ENCODE measurements at places on chromosomes 12 and 14.

GRCh38 chr14:90567991-90568390 lies 171.2 kb downstream of the CALM1 start:
- no peak for DNase-seq

DNA sequence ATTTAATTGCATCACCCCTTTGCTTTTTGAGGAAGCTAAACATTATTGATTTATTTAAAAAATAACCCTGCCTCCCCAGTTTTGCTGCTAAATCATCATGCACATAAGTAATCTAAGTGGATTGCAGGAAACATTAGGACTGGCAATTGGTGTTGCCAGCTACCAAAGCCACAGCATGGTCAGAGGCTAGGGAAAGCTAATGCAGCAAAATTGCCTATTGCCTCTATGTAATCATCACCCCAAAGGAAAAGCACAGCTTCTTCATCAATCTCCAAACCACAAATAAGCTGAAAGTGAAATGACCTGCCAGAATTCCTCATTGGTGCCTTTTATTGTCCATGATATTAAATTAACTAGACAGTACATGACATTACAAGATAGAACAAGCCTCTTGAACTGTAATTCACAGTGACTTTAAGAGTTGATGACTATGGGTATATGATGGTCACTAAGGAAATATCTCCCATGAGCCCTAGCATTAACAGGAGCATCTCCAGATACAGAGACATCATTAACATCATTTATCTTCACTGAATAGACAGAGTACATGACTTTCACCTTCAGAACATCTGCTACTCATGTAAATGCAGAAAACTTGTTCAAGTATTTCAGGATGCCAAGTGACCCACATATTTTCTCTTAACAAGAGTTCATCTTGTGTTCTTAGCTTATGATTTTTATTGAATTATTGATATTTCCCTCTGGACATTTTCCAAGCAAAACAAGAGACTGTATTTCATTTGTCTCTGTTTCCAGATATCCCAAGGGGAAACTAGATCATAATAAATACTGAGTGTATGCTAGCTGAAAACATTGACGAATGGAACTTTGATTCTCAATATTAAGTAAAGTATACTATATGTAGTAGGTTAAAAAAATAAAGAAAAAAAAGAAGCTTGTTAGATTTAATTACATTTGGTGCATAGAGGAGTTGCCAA lies 29.4 kb downstream of the PTPRR start:
- DNase-seq = no peak

GRCh38 chr12:124236625-124237031 lies 58.3 kb upstream of the RFLNA start:
- no peak for DNase-seq

DNA sequence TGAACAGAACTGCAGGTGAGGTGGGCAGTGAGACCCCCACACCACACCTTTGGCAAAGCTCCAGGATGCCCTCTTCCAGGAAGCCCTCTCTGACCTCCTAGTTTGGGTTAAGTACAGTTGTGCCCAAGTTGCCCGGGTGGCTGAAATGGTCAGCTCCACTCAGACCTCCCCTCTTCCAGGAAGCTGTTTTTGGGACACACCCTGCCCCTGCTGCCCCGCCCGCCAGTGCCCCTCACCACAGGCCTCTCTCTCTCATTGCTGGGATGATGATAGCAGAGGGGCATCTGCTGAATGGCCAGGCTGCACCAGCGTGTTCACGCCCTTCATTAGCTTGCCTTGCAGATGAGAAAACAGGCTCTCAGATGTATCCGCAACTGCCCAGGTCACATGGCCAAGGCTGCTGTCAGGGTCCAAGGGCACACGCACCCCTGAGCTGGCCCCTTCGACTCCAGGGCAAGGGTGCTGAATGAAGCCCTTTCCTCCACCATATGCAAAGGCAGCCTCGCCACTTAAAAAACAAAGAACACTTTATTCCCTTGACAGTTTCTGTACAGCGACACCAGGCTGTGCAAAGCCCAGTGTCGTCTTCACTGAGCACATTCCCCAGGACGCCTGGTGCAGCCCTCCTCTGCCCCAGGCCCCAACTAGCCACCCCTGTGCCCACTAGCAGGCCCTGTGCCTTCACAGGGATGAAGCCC lies 15.5 kb downstream of the SLC25A29 start:
- no peak for DNase-seq

DNA sequence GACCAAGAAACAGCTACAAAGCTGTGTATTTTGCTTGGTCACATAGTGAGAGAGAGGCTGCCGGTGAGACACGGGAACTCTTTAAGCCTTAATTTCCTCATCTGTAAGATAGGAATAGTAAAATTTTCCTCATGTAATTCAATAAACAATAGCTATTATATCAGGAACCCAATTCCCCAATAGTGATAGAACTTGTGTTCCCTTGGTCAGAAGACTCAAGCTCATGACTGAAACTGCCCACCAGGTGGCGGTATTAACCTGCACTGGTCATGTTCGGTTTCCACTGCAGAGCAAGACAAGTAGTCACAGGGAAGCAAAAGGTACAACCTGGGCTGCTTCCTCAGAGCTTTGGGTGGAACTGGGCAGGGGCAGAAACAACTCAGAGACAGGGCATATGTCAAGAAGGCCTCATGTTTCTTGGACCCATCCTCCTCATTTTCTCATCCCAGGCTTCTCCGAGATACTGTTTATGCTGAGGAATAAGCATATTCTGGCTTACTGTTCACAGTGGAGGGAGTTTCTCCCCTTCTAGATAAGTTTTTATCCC lies 4.2 kb upstream of the AJUBA start:
- peak; percentile 62 for DNase-seq

DNA sequence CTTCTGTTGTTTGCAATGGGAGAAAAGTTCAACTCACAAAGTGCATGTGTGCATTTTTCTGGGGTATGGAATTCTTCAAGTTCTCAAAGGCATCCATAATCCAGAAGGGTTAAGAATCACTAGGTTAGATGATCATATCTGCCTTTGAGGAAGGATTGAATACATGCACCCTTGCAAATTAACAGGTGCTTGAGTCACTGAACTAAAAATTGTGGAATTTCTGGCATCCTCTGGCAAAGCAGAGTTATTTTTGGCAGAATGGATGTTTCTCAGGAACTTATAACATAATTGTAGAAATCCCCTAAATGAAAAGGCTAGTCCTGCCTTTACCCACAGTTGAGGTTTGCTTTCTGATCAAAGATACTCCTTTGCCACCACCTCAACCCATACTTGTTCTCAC lies 136.5 kb upstream of the DYRK2 start:
- DNase-seq = no peak

DNA sequence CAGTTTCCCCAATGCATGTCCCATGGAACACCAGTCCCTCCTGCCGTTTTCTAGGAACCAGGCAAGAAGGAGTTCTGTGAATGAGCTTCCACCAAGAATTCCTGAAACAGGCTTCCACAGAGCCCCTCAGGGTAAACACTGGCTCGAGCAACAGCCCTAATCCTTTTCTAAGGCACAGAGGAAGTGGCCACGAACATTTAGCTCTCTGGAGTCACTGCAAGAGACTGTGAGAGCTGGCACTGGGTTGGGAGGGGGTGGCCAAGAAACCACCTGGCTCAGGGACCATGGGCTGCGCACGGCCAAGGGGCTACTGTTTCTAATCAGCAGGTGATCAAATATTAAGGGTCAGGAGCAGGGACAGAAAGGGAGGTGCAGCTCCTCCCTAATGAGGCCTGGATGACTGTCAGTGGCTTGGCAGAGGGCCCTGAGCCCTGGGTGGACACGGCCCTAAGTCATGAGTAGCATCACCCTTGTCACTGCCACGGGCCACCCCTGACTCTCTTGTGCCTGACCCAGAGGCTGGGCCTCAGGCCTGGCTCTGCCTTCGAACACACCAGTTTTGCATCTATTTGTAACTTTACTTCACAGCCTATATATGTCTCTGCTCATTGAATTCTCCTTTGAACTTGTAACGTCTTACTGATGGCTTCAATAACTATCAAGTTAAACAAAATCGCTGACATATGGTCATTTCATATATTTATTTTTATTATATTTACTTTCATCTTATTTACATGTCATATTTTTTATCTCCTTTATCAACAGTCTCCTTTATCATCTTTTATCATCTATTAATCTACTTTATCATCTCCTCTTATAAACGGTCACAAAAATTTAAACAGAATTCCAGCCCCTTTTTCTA lies 154.0 kb downstream of the DICER1 start:
- no peak for DNase-seq

GRCh38 chr12:5184186-5184585 lies 140.5 kb downstream of the KCNA5 start:
- DNase-seq = no peak

DNA sequence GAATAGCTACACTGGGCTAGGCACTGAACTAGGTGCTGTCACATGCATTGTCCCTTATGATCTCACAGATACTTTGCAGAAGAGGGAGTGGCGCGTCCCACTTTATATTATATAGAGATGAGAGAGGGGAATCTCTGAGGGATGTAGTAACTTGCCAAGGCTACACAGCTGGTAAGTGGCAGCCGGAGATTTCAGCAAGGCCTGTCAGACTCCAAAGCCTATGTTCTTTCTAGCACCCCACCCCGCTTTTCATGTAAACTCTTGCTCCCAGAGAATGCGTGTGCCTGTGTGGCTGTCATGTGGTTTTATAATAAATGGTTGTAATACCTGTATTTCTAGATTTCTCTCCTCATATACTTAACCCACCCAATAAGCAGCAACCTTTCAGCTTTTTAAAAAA lies 39.1 kb downstream of the WDR20 start:
- no peak for DNase-seq

DNA sequence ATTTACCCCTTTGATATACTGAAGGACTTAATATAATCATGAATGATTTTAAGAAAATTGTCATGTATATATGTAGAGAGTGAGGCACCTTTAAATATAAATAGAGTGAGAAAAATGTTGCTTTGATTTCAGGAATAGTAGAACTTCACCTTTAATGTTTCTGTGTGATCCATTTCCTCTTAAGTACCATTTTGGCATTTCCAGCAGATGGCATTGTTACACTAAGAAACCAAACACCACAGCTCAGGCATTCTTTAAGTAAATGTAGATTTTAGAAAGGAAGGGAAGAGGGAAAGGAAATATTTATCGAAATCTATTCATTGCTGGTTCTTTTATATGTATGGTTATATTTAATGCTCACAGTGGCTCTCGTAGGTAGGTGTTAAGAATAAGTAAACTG lies 556.7 kb upstream of the FBXO33 start:
- no peak for DNase-seq

- no peak for DNase-seq
Measured at GRCh38 chr12:94779485-94779884, 129.1 kb upstream of the TMCC3 start.

DNA sequence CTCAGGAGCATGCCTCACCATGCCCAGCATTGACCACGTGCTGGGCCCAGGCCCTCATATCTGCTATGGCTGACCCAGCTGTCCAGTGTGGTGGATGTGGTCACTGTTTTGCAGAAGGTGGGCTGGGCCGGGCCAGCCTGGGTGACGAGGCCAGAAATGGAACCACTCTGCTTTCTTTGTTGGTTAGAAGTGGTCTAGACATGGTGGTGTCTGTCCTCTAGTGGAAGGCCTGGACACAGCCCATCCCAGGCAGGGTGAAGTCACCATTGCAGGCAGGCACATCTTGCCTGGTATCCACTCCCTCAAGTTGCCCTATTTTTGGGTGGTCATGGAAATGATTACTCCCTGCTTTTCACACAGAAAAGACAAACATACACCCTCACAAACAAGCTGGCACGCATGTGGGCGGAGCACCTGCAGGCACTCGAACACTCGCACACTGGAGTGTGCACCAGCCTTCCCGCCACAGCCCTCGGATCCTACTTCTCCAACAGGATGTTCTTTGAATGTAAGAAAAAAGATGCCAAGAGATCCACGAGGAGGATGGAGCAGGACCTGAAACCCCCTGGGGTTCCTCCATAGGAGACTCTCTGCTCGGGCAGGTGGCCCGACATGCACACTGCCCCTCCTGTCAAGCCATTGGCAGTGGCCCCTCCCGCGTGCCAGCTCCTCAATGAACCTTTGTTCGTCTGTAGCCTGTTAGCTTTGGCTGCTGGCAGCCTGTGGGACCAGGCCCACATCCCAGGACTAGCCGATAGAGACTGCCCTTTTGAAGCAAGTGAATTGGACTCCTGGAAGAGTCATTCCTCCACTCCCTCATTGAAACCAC lies 38.4 kb downstream of the MLXIP start:
- peak; percentile 76 for DNase-seq

GRCh38 chr14:61125867-61126572 lies 145.0 kb downstream of the SLC38A6 start:
- DNase-seq = no peak

DNA sequence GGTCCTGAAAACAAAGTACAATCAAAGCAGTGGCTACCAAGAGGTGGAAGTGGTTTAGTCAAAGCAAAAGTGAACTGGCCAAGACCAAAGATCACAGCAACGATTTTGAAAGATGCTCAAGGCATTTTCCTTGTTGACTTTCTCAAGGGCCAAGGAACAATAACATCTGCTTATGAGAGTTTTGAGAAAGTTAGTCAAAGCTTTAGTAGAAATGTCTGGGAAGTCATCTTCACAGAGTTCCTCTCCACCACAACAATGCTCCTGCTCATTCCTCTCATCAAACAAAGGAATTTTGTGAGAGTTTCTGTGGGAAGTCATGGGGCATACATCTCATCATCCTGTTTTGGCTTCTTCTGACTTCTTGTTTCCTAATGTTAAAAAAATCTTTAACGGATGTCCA lies 80.1 kb downstream of the PLEKHA5 start:
- no peak for DNase-seq

DNA sequence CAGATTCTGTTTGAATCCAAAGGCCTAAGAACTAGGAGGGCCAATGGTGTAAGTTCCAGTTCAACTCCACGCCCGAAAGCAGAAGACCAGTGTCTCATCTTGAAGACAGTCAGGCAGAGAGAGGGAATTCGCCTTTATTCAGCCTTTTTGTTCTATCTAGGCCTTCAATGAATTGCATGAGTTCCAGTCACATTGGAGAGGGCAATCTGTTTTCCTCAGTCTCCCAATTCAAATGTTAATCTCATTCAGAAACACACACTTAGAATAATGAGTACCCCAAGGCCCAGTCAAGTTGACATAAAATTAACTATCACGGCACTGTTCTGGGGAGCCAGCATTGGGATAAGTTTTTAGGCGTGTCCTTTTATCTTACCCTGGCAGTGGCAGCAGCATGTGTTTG lies 65.8 kb downstream of the C14orf39 start:
- DNase-seq = no peak

DNA sequence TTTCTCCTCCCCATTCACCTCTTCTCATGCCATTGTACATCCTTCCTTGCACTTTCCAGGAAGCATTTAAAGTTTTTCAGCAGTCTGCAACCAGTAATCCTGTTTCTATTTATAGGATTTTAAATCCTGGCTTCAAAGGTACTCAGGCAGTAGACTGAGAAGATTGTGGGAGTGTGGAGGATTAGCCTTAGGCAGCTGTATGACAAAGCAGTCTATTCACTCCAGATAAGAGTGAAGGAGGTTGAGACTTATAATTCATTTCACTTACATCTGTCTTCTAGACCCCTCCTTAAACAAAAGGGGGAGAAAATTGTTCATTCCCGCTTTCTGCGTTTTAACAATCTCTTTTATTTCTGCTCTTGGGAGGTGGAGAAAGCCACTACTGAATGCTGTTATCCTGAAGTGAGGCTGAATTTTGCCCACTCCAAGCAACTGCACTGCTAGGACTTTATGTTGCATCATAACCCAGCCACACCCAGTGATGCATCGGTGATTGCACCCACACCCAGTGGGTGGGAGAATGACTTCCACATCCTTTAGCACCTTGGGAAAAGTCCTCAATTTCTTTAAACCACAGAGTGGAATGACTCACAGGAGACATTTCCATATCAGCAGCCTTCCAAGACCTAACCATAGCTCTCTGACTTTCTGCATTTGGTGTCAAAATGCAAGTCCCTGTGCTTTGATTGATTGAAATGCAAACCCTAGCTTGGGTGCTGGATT lies 382.5 kb upstream of the ATP2B1 start:
- DNase-seq = no peak

- no peak for DNase-seq
Measured at GRCh38 chr14:93527203-93527607, 96.5 kb downstream of the UNC79 start.

All from amygdala (tissue), 56 donors.